Activated CD4-positive, alpha-beta T cell treated with anti-CD3 and anti-CD28 coated beads, Interleukin-2, amount 50 U/mL, for 48 hours (primary cell): ENCODE measurements at places on chromosomes 7 and 10.

GRCh38 chr10:129410688-129411392 is 56.2 kb upstream of the MGMT start:
- DNase-seq: no peak

GRCh38 chr10:115950320-115950719 is 322.7 kb downstream of the GFRA1 start:
- no peak for DNase-seq

- DNase-seq: no peak
Observed at GRCh38 chr7:34064519-34065158, 159.3 kb downstream of the BMPER start.

DNA sequence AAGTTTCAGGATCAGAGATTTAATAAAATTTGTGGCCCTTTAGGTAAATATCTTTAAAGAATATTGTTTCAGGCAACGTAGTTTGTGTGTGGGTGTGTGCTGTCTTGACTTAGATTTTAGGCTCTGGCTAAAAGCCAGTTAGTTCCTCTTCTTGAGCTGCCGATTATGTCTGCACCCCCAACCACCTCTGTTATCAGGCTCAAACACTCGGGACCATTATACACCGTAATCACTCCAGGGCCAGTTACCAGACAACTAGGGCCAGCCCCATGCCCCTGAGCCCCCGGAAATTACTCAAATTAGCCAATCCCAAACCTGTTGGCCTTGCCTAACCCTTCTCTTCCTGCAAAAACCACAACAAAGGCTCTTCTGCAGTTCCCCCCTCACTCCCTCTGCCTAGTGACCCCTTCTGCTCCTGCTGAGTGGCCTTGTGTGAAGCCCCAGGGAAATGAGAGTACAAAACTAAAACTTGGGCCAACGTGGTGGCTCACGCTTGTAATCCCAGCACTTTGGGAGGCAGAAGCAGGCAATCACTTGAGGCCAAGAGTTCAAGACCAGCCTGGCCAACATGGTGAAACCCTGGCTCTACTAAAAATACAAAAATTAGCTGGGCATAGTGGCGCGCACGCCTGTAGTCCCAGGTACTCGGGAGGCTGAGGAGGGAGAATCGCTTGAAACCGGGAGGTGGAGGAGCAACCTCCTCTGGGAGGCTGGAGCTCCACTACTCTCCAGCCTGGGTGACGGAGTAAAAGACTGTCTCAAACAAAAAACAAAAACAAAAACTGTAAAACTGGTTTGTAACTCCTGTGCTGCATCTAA is 9.2 kb upstream of the HNRNPF start:
- DNase-seq: peak; percentile 63

- peak; percentile 24 for DNase-seq
Observed at GRCh38 chr7:5594616-5595544, 171.2 kb upstream of the TNRC18 start.

- no peak for DNase-seq
Observed at GRCh38 chr7:55514546-55515265, 57.6 kb downstream of the VOPP1 start.

- no peak for DNase-seq
Observed at GRCh38 chr7:138105221-138105620, 29.0 kb downstream of the AKR1D1 start.

DNA sequence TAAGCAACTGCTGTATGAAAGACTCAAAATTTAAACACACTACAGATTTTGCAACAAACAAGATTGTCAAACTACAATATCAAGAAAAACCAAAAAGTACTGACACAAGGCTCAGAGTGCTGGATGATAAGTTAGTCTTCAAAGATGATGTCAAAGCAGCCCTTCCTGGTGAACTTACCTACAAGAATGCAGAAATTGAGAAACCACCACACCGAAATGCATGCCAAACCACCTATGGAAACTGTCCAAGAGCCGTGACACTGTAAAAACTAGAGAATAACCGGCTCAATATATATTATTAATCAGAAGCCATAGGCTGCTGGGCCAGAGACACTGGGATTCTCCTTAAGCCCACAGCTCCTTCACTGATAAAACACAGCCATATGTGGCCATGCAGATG is 25.3 kb downstream of the DENND11 start:
- no peak for DNase-seq

- DNase-seq: peak; percentile 17
Observed at GRCh38 chr7:73683788-73684693, 644 bp downstream of the BUD23 start.
